ENCODE measurements at places on chromosomes 1 and 21. TPM values are rescaled to one million over a fixed set of nuclear protein-coding genes. Genes with fewer than 3 reads are reported as not detected.

The TNFRSF4 gene
- total RNA-seq, result not detected

The IL19 gene
- not detected for total RNA-seq

The IGSF21 gene
- total RNA-seq, result not detected

The RBP7 gene
- total RNA-seq, result not detected

The RXRG gene
- total RNA-seq, result not detected

The BARHL2 gene
- total RNA-seq, result not detected

The ZNF691 gene
- total RNA-seq, result 5.4 TPM

The SH3BGRL3 gene
- 30.8 TPM for total RNA-seq

The SGIP1 gene
- total RNA-seq, result 17.4 TPM

The MCOLN3 gene
- 4.7 TPM for total RNA-seq

The KRTAP19-1 gene
- total RNA-seq, result not detected

The EIF2D gene
- total RNA-seq, result 53.6 TPM

The SLC41A1 gene
- 29.3 TPM for total RNA-seq

The THEM5 gene
- not detected for total RNA-seq

The MAP10 gene
- 2.7 TPM for total RNA-seq

The GPR37L1 gene
- total RNA-seq, result not detected

The CASQ1 gene
- total RNA-seq, result 0.36 TPM

The PI4KB gene
- total RNA-seq, result 43.3 TPM

The PRELP gene
- total RNA-seq, result 0.29 TPM

The C1QB gene
- 0.72 TPM for total RNA-seq

The WDR64 gene
- total RNA-seq, result not detected

The DYNLT5 gene
- 1.4 TPM for total RNA-seq

The ADGRB2 gene
- total RNA-seq, result 7.4 TPM

The PTGS2 gene
- 3.3 TPM for total RNA-seq

The UBXN10 gene
- under 0.01 TPM for total RNA-seq

The APCS gene
- total RNA-seq, result not detected

The DLGAP3 gene
- total RNA-seq, result under 0.01 TPM

The CCDC17 gene
- 1.5 TPM for total RNA-seq

The DISP3 gene
- total RNA-seq, result under 0.01 TPM

The HAO2 gene
- not detected for total RNA-seq

The CFAP141 gene
- not detected for total RNA-seq

The GBP1 gene
- total RNA-seq, result 23.9 TPM

The SEMA4A gene
- 1.5 TPM for total RNA-seq

The RAB42 gene
- 5.0 TPM for total RNA-seq

The SPRR5 gene
- not detected for total RNA-seq

The FAAH gene
- total RNA-seq, result 2.4 TPM

The PLA2G2C gene
- not detected for total RNA-seq

The S100A8 gene
- total RNA-seq, result not detected

The LCE1E gene
- total RNA-seq, result not detected

The TSSK3 gene
- total RNA-seq, result 1.8 TPM

Data from osteoblast (primary cell).